ENCODE measurements at places on chromosomes 2 and 18.

- no peak for DNase-seq
Observed at GRCh38 chr2:105517814-105518705, 119.2 kb upstream of the FHL2 start.

DNA sequence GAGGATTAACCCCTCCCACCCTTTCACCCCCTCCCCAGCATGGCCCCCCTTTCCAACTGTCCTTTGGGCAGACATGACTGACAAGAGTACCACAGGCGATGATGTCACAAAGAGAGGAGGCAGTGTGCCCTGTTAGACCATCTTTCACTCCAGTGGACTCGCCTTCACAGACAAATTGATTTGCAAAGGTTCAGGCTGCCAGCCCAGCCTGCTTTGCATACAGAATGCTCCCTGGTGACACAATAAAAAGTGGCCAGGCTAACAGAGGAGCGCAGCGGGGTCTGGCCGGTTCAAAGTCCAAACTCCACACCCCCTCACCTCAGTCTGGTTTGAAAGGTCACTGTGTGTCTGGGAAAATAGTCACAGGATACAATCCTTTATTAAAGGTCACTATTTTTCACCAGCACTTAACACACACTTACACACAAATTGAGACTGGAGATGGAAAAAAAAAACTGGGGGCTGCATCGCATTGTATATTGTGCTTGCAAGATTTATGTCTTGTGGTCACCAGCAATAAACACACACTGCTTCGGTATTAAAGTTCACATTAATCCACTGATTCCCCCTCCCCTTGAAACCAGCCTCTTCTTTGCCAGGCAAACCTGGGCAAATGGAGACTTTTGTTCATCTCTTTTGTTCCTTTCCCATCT lies 236.9 kb downstream of the BCL11A start:
- DNase-seq: no peak

DNA sequence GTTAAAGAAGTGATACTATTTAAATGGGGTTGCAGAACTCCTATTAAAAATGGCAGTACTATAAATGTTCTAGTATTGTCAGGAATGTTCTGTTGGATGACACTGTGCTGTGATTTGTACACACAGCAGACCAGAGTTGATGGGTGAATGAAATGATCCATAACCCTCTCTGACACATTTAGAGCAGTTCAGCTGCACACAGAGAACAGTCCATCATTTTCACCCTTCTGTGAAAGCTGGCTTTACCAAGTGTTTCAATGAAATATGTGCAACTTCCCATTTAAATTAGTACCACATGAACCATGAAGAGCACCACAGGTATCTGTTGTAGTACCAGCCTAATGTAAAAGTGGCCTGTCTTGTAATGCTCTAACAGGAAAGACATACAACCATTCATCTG lies 981.4 kb downstream of the TMEM182 start:
- DNase-seq: no peak

DNA sequence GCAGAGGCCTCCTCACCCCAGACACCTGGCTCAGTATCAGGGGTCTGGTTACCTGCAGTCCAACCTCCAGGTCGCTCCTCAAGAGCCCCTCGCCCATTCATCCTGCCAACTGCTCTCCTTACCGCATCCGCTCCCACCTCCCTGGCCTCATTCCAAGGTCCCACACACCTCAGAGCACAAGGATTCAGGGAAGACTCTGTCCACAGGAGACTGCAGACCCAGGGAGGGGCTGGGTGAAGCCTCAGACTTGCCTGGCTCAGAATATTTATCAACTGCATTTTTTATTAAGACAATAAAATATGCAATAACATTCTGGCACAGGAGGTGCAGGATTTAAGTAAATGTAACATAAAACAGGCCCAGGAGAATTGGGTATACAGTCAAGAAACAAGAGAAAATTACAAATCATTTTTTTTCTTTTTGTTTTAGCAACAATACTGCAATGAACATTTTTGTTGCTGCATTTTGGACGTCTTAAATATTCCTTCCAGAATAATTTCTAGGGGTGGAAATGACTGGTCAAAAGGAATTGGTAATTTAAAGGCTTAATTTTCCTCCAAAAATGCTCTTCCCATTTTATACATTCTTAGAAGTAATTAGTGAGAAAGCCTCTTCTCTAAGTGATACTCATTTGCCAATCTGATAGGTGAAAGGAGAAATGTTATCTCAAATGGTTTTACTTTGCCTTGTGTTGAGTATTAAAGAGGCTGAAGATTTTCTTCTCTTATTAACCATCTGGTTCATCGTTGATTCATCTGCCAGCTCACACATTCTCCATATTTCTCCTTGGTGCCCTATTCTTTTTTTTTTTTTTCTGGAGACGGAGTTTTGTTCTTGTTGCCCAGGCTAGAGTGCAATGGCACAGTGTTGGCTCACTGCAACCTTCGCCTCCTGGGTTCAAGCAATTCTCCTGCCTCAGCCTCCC lies 42.5 kb downstream of the TEX44 start:
- no peak for DNase-seq

DNA sequence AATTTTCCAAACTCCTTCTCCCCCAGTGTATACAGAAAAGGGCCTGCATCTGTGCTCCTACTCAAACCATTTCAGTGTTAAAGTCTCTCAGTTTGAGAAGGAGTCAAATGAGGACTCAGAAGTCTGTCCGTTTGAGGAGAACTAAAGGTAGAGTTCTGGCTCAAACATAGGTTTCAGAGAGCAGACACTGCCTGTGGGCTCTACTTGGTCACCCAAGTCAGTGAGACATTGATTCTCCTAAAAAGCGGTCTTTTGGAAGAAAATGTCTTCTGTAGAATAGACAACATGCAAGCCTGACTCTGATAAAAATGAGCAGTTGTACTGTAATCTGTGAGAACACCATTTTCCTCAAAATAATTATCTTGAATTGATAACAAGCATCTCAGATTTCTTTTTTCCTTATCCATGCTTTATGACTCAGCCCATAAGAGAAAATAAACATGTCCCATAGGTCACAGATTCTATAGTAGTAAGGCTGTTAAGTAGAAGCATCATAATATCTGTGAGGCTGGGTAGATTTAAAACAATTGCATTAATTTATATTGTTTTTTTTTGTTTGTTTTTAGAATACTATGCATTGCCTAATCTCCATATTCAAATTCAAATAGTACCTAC lies 82.8 kb downstream of the ASXL3 start:
- DNase-seq: no peak
